Nephron progenitor cell (in vitro differentiated cells): ENCODE measurements at places on chromosomes 4 and X.
A peak's percentile ranks its signal among the peaks of the same experiment; 100 is the strongest.

- no peak for DNase-seq
Observed at GRCh38 chr4:137768196-137768595, 235.9 kb upstream of the PCDH18 start.

DNA sequence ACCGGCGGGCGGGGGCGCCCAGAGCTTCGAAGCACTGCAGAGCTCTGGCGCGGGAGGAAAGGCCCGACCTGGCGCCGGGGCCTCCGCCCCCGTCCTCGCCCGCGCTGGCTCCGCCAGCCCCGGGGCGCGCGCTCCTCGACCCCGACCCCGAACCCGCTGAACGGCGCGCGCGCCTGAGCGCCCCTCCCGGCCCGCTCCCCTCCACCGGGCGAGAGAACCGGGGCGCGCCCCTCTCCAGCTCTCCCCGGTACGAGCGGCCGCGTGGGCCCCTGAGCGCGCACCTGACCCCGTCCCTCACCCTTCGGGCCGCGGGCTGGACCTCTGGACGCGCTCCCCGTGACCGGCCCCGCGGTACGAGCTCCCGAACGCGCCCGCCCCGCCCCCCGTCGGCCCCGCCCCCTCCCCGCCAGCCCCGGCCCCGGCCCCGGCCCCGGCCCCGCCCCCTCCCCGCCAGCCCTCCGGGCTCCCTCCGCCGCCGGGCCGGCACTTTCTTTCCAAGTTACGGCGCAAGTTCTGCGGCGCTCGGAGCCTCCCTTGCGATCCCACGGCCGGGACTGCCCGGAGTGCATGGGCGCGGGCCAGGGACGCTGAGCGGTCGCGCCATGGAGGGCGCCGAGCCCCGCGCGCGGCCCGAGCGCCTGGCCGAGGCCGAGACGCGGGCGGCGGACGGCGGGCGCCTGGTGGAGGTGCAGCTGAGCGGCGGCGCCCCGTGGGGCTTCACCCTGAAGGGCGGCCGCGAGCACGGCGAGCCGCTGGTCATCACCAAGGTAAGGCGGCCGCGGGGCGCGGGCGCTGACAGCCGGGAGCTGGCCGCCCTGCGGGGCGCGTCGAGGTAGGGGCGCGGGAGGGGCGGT, at the start of gene SHROOM2:
SHROOM2 (plus strand) TSS at position 486 of the 854 bp plus-strand sequence; CDS start at position 603, 117 bp downstream.
- peak; percentile 68 for DNase-seq

DNA sequence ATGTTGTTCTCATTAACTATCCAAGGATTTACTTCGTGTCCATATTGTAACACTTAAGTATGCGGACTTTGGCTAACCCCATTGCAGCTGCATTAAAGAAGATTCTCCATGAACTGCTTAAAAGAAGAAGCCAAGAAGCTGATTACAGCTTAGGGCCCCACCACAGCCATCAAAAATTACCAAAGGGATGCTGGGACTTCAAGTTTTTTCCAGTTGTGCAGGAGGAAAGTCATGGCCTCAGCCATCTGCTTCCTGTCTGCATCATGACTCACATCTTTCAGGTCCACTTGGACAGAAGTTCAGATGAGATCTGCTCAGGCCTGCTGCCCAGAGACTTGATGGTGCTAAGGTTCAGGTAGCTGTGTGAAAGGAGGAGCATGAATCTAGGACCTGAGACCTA, 38.8 kb upstream of the CAPN6 start:
- no peak for DNase-seq

GRCh38 chr4:73964862-73965611, 16.8 kb downstream of the PF4 start:
- peak; percentile 37 for DNase-seq

- peak; percentile 79 for DNase-seq
Observed at GRCh38 chrX:154443992-154444754, at the start of gene FAM50A. Gene FAM50A (plus strand): TSS chrX:154444141. CDS start chrX:154444236, 95 bp downstream.

DNA sequence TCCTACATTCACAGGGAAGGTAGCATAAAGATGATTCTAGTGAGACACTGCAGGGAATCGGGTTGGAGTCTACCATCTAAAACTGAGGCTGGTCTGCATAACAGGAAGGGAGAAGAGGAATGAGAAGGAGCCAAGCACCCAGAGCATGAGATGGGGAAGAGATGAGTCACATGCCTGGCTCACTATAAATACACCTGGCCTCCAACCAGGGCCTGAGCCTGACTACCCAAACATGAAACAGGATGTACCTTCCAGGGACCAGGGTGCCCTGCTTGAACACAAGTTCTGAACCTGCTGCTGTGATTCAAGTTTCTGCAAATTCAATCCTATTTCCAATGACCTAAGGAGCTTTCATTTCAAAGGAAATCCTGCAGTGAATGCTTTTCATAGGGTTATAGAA, 24.9 kb downstream of the CD99L2 start:
- DNase-seq, result no peak

DNA sequence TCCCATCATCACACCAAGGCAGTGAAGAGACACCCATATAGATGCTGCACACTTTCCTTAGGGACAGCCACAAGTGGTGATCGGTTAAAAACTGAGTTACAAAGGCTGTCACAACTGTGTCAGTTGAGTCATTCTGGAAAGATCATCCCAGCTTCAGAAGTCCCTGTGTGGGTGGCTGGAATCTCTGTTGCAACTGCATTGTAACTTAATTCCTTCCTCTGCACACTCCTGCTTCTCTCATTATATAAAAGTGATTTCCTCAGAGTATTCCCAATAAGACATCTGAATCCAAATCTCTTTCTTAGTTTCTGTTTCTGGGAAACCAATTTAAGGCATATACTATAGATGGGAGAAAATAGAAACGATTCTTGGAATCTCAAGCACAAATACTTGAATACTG, 88.1 kb downstream of the FSTL5 start:
- no peak for DNase-seq

DNA sequence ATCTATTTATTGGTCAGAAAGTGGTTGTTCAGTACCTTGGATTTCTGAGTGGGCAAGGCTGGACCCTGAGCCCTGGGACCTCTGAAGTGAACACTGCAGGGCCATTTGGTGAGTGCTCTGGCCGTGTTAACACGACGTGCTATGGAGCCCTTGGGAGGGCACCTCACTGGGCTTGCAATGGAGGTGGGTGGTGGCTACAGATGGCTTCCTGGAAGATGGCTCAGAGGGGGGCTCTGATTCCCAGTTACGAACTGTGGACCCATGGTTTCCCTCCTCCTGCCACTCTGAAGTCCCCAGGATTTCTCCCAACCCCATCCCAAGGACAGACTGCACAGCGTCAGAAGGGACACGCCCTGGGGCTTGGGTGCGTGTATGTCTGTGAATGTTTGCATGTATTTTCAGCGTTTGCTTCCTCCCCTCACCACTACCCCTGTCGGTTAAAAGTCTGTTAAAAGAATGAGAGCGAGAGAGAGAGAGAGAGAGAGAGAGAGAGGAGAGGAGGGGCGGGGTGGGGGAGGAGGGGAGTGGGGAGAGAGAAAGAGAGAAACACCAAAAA, 3.7 kb upstream of the RHOH start:
- DNase-seq, result no peak

DNA sequence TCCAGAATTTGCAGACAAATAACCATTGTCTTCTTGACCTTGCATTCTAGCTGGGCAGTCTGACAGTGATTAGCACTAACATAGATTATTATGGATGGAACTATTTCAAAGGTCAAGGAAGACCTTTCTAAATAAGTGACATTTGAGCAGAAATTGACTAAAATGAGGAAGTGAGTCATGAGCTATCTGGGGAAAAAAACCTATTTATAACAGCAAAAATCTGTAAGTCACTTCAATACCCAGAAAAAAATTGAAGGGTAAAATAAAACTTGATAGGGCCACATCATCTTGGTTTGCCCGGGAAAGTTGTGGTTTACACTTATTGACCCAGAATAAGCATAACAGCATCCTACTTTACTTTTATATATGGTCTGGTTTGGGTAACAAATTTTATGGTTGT, 414.6 kb upstream of the HS3ST1 start:
- no peak for DNase-seq

GRCh38 chr4:62709618-62710252, 1509.6 kb downstream of the ADGRL3 start:
- peak; percentile 10 for DNase-seq

- DNase-seq, result no peak
Observed at GRCh38 chrX:121639781-121640180, 592.4 kb downstream of the GLUD2 start.

DNA sequence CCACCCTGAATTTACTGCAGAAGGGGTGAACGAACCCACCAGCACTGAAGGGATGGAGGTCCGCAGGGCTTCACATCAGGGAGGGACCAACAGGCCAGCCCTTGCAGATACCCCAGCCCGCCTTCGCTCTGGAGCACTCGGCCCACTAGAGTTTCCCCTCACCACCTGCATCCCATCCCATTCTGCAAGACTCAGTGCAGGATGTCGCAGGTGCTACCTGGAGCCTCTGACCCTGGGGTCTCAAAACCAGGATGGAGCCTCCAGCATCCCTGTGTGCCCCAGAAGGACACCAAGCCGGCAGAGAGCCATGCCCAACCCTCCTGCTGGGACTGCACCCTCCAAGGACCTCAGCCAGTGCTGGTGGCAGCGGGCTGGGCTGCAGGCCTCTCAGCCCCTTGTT, 57.6 kb upstream of the ADRA2C start:
- DNase-seq, result peak; percentile 1

- DNase-seq, result peak; percentile 20
Observed at GRCh38 chr4:103786014-103786413, 66.2 kb upstream of the TACR3 start.

DNA sequence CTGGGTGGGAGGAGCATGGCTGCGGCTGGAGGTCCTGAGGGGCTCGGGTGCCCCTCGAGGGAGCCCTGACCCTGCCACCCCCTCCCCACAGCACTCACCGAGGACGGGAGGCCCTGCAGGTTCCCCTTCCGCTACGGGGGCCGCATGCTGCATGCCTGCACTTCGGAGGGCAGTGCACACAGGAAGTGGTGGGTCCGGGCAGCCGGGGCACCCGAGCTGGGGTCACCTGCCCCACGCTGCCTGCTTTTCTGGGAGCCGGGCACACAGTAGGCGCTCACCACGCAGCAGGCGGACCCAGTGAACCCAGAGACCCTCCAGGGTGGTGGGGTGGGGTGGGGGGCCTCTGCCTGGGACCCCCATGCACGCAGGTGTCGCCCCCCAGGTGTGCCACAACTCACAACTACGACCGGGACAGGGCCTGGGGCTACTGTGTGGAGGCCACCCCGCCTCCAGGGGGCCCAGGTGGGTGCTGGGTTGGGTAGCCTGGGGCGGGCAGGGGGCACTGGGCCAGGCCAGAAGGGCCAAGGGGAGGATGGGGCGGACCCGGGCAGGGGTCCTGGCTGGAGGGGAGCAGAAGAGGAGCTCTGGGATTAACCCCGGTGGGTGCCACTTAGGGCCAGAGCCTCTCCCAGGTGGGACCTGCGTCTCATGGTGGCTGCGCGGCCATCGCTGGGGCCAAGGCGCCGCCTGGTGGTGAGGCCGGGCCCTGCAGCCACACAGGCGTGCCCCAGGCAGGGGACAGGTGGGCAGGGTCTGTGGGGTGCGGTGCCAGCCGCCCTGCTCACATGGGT, 1.4 kb downstream of the HGFAC start:
- peak; percentile 76 for DNase-seq

GRCh38 chrX:116246261-116246660, 75.7 kb downstream of the AGTR2 start:
- no peak for DNase-seq

DNA sequence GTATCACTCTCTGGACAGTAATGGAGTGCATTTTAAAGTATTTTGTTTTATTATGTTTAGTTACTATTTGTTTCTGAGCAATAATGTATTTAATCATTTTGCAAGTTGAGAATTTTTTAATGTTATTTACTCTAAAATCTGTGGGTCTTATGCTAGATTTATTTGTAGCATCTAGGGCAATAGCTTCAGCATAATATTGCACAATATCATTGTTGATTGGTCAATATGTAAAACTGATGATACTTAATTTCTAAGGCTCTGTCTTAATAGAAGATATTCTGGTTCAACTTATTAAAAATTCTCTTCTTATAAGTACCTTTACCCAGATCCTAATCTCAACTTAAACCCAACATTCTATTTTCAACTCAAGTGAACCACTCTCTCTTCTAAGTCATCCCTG, 11.5 kb downstream of the SFRP2 start:
- no peak for DNase-seq

- DNase-seq, result no peak
Observed at GRCh38 chr4:186644737-186645261, 78.9 kb downstream of the FAT1 start.

DNA sequence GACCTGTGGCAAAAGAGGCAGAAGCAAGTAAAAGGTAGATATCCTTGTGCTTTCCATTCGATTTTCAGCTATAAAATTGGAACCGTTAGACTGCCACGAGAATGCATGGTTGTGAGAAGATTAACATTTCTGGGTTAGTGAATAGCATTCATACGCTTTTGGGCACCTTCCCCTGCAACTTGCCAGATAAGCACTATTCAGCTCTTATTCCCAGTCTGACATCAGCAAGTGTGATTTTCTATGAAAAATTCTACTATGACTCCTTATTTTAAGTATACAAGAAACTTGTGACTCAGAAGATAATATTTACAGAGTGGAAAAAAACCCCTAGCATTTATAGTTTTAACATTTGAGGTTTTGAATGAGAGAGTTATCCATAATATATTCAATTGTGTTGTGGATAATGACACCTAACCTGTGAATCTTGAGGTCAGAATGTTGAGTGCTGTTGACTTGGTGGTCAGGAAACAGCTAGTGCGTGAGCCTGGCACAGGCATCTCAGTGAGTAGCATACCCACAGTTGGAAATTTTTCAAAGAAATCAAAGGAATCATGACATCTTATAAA, 3.9 kb downstream of the FGB start:
- DNase-seq, result no peak

DNA sequence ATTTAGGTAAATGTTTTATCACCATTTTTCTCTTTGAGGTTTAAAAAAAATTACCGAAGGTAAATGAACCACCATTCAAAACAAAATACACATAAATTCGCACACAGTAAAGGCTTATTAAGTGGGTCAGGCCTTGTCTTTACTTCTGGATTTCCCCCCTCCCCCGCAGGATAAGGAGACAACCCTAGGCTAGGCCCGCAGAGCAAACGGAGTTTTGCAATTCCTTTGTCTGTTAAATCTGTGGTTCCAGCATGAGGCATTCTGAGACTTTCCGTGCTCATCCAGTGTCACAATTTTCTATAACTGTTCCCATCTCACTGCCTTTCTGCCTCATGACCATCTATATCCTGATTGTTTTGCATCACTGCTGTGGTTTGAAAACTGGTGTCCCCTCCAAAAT, 307.4 kb downstream of the DCHS2 start:
- DNase-seq, result no peak

DNA sequence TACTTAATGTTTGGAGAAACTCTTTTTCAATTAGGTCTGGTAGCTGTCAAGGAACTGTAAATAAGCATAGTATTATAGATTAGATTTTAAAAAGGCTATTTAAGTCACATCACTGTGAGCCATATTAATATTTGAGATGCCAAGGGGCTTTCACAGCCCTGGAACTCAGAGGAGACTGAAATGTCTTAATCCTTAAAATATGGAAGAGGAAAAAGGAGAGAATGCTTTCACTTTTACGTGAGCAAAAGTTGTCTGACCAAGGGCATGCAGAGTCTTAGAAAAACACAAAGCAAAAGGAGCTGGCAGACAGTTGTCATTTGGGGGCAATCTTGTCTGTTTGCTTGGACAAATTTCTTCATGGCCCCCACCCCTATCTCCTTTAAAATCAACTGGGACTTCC, 253.2 kb upstream of the IGFBP7 start:
- no peak for DNase-seq
